IMR-90 (cell line): ENCODE measurements at places on chromosomes 13 and 19. TPM values are rescaled to one million over a fixed set of nuclear protein-coding genes. Genes with fewer than 3 reads are reported as not detected.

DNA sequence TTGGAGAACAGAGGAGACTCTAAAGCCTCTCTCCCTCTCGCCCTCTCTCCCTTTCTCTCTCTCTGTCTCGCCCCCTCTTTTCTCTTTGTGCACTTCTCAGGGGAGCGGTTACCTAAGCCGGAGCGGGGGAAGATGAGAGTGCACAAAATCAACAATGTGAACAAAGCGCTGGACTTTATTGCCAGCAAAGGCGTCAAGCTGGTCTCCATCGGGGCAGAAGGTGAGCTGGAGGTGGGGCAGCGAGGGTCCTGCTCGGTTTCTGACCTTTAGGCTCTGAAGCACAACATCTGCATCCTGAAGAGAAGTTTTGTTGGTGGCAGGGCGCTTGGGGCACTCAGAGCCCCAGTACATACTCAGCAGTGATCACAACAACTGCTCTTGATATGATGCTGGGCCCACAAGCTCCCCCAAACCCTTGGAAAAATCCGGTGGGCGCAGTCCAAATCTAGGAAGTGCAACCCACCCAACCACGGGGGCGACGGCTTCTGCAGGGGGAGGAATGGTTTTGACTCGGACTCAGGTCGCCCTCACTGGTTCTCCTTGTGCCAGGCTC lies 43.3 kb downstream of the CAPN12 start:
- no peak for DNase-seq

Gene TPTE2
- total RNA-seq: not detected in 2 replicates

Gene FREM2
- not detected in 2 replicates for total RNA-seq

DNA sequence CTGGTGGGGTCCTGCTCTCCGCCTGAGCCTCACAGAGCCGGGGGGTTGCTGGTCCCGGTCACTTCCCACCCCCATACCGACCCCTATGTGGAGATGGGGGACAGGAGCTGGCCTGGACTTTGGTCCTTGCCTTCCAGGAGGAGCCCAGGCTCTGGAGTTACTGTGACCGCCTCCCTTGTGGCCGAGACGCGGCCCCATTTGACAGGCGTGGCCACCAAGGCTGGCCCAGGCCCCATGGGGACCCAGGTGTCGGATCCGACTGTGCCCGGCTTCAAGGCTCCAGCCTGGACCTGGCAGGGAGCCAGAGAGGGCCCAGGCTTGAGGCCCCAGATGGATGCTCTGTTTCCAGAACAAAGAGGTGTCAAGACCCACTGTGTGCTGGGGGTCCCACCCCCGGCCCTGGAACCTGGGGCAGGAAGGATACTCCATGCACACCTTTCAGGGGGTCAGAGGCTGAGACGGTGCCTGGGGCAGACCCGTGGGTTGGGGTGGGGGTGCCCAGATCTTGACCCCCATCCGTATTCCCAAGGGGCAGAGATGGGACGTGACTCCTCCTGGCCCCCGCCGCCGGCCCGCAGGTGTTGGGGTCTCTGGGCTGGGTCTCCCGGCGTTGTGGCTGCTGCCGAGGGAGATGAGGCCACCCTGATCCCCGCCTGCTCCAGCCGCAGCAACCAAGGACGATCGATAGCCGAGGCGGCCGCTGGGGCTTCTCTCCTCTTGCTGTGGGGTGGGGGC lies 47.8 kb upstream of the TCF3 start:
- DNase-seq: no peak

GRCh38 chr19:35151273-35152065 lies 3.1 kb upstream of the FXYD5 start:
- DNase-seq: no peak

GRCh38 chr13:112346173-112346898 lies 29.8 kb upstream of the SPACA7 start:
- DNase-seq: no peak

- peak; percentile 14 for DNase-seq
Measured at GRCh38 chr13:32060401-32060878, 28.9 kb downstream of the FRY start.

DNA sequence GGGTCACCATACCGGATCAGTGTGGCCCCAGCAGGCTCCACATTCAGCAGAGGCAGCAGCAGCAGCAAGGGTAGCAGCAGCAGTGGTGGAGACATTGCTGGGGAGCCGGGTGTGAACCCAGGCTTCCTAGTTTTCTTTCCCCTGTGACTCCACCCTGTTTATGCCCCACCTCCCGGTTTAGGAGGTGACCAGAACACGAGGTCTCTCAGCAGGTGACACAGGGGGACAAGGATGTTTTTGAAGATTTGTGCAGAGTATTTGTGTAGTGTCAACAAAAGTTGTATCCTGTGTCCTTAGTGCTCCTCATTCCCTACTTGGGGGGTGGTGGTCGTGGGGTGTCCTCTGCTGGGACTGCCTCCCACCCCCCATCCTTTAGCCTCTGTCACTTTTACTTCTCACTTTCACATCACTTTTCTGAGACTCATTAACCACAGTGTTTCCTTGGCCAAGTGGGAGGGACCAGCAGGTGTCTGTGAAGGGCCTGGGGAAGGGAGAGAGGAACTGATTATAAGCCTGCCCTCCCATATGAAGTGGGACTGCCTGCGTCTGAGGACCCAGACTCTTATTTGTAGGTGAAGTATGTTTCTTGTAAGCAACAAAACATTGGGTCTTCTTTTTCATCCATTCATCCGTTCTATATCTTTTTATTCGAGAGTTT lies 15.6 kb upstream of the KCNC3 start:
- no peak for DNase-seq

Gene PNMA8B
- under 0.01 and 0.18 TPM in 2 replicates for total RNA-seq

Gene PSG5
- 38.6 and 50.7 TPM in 2 replicates for total RNA-seq

Gene TNFRSF19
- 18.6 and 21.9 TPM in 2 replicates for total RNA-seq

Gene LRP3
- 8.4 and 8.6 TPM in 2 replicates for total RNA-seq

DNA sequence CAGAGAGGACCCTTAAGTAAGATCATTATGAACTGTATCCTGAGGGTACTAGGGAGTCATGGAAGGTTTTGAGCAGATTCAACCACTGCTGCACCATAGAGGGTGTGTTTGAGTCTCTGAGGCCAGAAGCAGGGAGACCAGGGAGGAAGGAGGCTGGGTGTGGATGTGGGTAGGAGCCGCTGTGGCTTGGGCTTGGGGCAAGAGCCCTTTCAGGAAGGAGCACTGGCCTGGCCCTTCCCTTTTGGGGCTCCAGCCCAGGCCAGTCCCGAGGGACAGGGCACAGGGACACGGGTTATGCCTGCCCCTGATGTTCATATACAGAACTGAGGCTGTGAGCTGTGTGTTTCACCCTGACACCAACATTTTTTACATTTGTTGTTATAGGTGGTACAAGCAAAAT lies 7.2 kb downstream of the CIC start:
- no peak for DNase-seq

DNA sequence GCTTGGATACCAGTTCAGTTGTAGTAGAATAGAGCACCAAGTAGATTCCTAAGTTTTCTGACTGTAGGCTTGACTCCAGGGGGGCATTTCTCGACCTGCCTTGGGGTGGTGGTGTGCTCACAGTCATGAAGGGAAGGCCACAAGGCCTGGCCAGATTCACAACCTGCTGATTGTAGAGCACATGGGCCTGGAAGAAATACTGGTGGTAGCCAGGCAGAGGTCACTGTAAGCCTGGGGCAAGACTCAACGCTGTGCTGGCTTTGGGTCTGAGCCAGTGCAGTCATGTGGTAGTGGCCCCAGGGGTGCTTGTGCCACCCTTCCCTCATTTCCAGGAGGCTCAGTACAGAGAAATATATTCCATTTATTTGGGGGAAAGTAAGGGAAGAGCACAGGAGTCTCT lies 832.3 kb upstream of the SLC10A2 start:
- no peak for DNase-seq

Gene ZNF100
- total RNA-seq: 5.9 and 6.7 TPM in 2 replicates

DNA sequence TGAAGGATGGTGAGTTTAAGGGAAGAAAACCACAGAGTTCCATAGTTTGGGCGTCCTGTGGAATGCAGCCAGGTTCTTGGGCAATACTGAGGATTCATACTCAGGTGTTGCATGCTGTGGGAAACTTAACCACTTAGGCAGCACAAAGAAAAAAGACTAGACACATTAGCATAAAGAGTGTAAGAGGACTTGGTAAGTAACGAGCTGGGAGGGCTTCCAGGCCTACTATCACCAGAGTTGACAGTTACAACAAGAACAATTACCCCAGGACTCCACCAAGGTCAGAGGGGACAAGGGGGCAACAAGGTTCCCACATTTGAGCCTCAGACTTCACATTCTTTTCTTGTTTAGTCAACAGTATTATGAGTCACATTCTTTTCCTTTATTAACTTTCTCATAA lies 33.2 kb downstream of the KCTD12 start:
- peak; percentile 59 for DNase-seq

DNA sequence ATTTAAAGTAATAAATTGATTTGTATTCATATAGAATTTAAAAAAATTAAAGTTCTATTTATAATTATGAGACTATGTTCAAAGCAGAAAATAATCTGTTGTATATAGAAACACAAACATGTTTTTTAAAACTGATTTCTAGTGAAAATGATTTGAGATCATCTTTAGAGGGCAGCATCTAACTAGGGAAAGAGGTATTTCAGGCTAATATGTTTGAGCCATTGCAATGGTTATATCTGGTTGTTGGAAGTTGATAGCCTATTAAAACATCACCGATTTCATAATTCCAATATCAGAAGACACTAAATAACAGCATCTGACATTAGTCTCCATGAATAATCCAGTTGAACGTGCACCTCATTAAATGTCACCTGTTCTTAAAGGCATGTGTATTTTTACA lies 79.8 kb upstream of the SLITRK6 start:
- no peak for DNase-seq

Gene CNOT3
- total RNA-seq: 5.4 and 10.6 TPM in 2 replicates

GRCh38 chr13:29255567-29255966 lies 339.9 kb downstream of the SLC7A1 start:
- DNase-seq: no peak

DNA sequence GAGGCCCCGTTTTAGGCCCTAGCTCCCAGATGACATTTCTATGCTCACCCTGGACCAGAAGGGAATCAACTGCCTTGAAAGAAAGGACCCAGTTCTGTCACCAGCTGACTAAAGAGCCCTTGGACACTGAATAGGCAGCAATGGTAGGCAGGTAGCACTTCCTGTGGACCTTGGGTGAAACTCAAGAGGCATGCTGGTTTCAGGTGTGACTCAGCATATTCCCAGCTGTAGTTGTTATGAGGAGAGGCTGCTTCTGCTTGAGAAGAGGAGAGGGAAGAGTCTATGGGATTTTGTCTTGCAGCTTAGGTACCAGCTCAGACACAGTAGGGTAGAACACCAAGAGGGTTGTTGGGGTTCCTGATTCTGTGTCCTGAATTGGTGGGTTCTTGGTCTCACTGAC lies 37.9 kb upstream of the HTR2A start:
- no peak for DNase-seq

- DNase-seq: no peak
Measured at GRCh38 chr13:91889641-91890040, 491.2 kb downstream of the GPC5 start.

DNA sequence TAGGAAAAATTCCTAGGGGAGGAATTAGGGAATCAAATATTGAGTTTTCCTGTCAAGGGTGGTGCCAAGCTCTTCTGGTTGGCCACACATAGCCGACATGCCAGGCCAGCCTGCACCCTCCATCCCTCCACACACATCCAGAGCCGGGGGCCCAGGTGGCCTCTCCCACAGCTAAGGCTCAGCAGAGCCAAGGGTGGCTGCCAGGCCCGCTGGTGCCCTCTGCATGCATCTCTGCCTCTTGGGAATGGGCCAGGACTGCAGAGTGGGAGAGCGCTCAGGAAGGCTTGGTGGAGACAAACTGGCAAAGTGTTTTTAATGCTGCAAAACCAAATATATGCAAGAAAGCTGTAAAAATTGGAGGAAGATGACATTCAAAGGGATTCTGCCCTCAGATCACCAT lies 42.7 kb upstream of the GAS6 start:
- no peak for DNase-seq

- no peak for DNase-seq
Measured at GRCh38 chr19:1053176-1054101, 13.5 kb upstream of the ARHGAP45 start.

- DNase-seq: peak; percentile 3
Measured at GRCh38 chr13:76928456-76928855, 19.9 kb upstream of the ACOD1 start.

Gene SIGLECL1
- not detected in 2 replicates for total RNA-seq

Gene NOP53
- 57.2 and 59.5 TPM in 2 replicates for total RNA-seq

DNA sequence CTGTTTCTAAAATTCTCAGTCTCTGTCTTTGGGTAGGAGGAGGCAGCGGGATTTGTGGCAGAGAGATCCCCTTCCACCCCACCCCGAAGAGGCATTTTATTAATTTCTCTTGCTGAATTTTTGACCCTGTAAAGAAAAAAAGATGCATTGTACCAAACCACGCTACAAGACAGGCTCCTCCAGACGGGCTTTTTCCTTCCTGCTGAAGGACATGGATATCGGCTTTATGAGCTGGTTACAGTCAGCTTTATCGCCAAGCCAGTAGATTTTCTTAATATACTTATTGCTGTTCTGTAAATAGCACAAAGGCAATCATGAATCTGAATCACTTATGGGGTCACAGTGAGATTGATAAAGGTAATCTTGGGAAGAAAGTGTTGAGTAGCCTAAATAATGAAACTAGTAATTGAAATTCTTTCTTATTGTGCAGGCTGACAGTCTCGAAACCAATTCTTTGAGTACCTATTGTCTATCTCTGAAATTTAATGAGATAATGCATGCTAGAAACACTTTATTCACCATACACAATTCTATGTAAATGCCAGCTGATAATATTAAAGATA lies 24.5 kb downstream of the MBNL2 start:
- no peak for DNase-seq

DNA sequence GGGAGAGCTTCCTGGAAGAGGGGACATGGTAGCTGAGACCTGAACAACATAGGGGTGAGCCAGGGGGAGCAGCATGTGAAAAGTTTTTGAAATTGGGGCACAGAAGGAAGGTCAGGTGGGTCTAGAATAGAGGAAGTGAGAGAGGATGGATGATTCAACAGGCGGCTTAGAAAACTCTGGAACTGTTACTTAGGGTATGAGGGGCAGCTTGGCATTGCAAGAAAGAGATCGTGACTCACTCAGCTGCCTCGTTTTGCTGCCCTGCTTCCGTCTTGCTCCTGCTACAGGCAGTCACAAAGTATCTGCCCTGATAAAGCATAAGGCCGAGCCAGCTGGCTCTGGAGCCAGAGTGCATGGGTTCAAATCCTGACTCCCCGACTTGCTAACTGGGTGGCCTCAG lies 1.3 kb upstream of the CEACAM20 start:
- no peak for DNase-seq

Gene RETN
- total RNA-seq: not detected in 2 replicates

DNA sequence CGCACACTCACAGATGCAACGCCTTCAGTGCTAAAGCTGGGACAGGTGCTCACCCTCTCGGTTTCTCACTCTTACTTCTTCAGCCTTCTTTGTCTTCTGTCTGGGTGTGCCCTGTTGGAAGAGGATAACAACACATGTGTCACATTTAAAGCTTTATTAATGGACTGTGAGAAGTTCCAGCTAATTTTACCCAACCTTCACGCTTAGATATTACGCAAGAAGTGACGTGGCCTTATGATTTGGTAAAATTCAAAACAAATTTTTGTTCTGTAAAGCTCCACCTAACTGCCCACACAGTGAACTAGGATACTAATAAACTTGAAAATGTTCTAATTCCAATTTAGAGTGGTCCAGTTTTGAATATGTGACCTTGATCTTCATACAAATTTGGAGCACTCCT lies 66.7 kb upstream of the LRCH1 start:
- no peak for DNase-seq

- DNase-seq: no peak
Measured at GRCh38 chr19:2888731-2889224, 11.9 kb upstream of the ZNF57 start.
